ELR (cell line): ENCODE measurements at places on chromosomes 11 and 22.

DNA sequence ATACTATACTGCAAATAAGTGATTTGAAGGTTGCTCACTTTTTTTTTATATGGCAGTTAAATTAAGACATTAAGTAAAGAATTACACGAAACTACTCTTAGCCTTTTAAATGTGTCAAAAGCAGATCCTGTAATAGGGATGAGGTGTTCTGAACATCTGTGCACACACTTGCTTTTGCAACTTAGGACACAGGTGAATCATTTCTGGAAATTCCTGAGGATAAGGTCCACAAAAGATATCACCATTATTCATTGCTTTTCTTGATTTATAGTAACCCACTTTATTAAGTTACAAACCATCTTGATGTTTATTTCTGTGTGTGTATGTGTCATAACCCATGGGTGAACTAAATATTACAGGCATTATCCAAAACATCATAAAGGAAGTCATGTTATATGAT is 55.9 kb downstream of the SLC5A12 start:
- no peak for DNase-seq

DNA sequence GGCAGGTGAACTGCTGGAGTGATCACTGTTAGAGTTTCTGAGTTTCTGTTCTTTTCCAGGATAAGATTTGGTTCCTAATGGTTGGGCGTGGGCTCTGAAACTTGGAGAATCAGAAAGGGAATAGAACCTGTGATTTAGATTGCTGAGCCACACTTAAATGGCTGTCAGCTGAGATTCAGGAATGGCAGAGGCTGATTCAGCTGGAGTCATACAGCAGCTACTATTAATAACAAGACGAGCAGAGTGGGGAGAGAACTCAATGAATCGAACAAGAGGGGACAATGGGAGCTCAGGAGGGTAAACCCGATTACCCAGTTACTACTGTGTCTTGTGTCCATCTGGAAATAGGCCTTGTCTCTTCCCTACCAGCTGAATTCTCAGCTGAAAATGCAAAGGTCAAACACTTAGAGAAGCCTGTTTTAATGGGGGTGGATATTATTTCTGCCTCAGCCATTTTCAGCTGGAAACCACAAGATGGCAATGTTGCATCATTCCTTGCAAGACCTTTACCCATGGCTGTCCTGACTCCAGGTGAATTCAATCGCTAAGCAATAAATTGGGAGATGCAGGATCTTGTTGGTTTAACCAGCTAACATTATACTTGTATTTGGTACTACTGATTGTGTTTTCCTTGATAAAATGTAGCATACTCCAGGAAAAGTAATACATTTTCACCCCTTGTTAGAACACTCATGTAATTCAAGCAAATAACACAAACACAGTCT is 104.5 kb upstream of the RAG2 start:
- DNase-seq = peak; percentile 75

DNA sequence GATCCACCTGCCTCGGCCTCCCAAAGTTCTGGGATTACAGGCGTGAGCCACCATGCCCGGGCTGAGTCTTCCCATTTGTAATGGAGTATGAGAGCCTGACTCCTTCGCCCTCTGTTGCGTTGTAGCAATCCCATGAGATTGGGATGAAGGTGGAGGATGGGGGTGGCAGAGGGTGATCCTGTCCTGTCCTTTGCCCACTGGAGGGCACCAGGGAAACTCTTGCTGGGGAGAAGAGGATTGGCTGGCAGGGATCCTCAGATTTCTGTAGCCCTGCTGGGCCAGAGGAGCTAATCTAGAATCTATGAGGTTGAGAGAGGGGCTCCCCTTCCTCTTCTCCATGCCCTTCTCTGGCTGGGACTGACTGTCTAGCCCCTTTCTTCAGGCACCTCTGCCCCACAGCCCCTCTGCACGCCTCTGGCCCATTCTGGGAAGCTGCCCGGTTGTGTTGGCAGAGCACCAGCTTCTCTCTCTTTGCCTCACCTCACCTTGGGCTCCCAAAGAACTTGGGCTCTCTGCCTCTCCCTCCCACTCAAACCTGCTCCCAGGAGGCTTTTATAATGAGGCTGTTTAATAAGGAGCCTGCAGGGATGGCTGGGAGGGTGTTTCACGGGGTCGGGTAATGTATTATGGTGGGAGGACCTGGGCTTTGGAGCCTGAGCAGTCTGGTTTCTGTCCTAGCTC is 9.5 kb upstream of the CATSPER1 start:
- DNase-seq = no peak

GRCh38 chr22:37484480-37485394 is 1.4 kb downstream of the MFNG start:
- no peak for DNase-seq

DNA sequence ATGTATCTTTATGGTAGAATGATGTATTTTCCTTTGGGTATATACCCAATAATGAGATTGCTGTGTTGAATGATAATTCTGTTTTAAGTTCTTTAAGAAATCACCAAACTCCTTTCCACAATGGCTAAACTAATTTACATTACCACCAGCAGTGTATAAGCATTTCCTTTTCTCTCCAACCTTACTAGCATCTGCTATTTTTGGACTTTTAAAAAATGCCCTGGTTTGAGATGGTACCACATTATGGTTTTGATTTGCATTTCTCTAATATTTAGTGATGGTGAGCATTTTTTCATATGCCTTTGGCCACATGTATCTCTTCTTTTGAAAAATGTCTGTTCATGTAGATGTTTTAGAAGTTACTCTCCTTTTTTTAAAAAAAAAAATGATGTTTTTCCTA is 142.0 kb downstream of the METTL15 start:
- DNase-seq = no peak

- DNase-seq = no peak
Measured at GRCh38 chr22:44145544-44145943, 35.2 kb upstream of the PARVG start.

DNA sequence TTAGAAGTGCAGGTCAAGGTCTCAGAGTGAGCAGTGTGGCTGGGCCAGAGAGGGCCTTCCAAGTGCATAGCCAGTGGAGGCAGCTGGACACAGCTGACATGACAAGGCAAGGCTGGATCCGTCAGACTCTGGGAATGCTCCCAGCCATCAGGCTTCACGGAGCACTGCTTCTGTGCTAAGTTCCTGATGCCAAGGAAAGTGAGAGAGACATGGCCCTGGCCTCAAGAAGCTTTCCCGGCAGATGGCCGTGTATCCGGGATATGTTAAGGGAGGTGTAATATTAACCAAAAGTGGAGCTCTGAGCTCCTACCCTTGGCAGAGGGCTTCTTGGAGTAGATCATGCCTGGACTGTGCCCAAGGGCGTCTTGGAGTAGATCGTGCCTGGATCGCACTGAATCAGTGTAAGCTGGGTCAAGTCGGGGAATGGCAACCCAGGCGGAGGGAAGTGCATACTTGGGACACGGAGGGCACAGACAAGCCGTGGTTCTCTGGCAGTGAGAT is 7.4 kb upstream of the EFCAB6 start:
- DNase-seq = no peak

GRCh38 chr11:90288212-90288821 is 65.5 kb upstream of the CHORDC1 start:
- DNase-seq = peak; percentile 29

DNA sequence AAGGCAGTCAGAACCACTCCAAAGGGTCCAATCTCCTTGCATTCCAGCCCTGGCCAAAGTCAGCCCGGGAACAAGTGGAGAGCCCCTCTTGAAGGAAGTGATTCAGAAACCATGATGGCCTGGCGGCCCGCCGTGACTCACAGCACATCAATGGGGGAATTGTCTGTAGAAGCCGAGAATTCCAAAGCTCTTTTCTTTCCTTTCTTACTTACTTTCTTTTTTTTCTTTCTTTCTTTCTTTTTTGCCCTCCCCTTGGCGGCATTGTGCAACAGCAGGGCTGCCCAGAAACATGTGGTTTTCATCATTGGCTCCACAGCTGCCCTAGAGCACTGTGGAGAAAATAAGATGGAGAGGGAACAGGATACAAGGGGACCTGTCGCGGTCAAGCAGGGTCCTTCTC is 140.2 kb upstream of the TIMP3 start:
- DNase-seq = peak; percentile 96

GRCh38 chr11:45724153-45724552 is 58.7 kb upstream of the CHST1 start:
- no peak for DNase-seq

DNA sequence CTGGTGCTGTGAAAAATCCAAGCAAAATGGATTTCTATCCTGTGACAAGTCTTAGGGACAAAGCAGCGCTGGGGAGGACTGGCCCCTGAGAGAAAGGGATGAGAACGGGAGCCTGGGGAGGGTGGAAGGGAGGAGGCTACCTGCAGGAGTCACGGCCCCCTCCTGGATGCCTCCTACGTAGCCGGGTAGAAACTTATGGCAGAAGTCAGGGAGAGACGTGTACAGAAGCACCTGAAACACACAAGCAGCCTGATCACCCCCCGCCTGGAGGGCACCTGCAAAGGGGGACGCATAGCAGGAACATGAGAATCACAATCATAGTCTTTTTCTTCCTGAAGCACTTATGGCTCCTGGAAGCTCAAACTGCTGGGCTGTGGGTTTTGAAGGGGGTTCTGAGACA is 6.1 kb downstream of the DHCR7 start:
- no peak for DNase-seq

DNA sequence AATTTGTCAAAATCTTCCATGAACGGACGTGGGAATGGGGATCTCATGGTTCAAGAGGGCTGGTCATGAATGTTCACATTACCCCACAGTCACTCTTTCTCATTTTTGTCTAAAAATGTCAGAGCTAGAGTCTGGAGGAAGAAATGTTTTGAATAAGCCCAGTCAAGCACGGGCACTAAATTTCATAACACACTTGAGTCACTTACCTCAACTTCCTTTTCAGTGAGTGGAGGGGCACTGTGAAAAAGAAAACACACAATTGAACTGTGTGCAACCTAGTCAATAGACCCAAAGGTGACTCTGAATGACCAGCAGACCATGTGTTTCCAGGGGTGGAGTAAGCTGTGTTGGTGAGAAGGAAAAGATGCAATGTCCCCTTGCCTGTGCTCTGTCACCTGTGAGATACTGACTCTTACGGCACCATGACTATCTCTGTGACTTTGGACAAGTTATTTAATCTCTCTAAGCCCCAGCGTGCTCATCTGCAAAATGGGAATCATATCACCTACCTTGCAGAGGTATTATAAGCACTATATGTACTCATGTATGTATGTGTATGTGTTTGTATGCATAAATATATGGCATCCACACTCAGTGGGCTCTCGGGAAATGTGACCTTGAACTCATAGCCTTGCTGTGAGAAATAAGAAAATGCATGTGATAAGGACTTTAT is 38.2 kb upstream of the LYVE1 start:
- peak; percentile 72 for DNase-seq

DNA sequence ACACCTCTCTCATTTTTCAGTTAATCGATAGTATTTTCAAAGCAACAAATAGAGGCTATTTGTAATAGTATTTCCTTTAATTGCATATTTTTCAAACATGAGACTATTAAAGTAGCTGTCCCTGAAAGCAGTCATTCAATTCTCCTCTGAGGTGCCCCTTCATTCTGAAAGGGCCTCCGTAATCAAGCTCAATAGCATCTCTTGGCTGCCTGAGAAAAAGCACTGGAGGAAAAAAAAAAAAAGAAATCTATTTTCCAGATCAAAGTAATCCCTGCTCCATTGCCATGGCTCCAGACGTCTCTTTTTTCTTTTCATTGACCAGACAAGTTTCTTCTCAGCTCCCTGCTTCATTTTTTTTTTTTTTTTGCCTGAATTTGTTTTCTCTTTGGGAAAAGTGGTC is 154.5 kb upstream of the BLID start:
- no peak for DNase-seq

GRCh38 chr11:59698506-59698905 is 15.1 kb downstream of the OR10V1 start:
- no peak for DNase-seq

- no peak for DNase-seq
Measured at GRCh38 chr11:128734103-128734831, 40.4 kb downstream of the FLI1 start.
